ENCODE measurements at places on chromosomes 3 and 15.

GRCh38 chr15:57684491-57685151 is 21.9 kb upstream of the POLR2M start:
- DNase-seq = no peak

DNA sequence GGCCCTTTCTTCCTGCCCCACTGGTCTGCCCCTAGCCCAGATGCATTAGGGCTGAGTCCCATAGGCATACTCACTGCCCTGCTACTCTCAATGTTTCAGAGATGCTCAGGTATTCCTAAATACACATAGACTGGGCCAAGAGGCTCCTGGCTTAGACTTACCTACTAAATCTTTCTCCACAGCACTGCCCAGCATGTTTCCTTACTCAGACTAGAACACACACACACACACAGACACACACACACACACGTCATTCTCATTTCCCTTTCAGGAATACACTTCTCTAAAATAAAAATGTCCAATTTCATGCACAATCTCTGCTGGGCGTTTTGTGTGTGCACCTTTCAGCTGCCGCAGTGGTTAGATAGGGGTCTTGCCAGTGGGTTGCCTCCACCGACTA is 175.7 kb downstream of the FAM43A start:
- no peak for DNase-seq

GRCh38 chr3:172176061-172176770 is 136.8 kb downstream of the FNDC3B start:
- no peak for DNase-seq

DNA sequence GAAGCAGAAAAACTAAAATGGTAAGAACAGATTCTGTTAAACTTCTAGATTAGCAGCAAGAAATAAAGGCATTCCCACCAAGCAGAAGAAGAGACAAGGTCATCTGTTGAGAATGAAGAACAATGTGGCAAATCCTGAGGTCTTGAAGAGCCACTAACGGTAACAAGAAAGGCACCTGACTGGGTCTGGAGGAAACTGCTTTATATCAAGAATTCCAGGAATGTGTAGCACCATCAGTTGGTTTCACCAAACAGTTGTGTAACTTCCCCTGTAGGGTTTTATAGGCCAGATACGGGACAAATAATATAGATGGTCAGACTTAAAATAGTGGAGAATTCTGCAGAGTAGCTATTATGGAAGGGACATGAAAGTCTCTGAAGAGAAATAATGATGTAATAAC is 57.3 kb downstream of the ACAP2 start:
- DNase-seq = no peak

DNA sequence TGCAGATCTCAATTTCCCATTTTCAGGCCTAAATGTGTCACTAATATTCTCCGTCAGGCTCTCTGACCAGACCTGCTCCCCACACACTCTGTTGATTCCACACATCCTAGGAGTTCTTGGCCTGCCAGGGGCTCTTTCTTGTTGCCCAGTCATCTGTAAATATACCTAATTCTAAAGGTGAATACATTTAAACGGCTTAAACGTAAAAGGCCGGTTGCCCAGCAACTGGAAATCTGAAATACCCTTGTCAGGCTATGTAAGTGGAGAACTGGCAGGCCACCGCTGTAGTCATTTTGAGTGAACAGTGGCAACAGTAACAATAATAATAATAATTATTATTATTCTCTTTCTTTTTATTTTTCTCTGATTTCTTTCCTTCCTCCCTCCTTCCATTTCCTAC is 302.7 kb downstream of the AGBL1 start:
- no peak for DNase-seq

DNA sequence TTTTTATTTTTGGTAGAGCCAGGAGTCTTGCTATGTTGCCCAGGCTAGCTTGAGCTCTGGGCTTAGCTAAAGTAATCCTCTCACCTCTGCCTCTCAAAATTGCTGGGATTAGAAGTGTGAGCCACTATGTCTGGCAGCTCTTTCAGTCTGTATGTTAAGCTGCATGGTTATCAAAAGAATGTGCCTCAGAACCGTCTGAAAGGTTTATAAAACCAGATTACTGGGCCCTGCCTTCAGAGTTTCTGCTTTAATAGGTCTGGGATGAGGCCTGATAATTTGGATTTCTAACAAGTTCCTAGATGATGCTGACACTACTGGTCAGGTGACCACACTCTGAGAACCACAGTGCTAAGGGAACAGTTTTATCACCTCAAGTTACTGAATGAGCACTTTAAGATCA is 34.6 kb downstream of the SENP5 start:
- DNase-seq = no peak

DNA sequence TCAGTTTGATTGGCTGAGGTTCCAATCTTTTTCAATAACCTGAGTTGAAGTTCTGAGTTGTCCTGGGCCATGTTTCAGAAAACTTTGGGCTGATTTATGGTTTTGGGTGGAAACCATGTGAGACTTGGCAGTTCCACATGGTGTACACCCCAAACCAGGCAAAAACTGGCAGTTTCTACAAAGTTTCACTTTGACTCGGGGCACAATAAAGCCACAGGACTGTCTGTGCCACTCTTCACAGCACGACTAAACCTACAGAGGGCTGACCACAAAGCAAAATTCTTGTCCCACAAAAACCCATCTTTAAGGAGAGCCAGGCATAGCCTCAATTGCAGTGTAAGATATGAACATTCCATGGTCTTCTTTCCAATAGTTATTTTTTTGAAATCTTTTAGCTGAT is 155.0 kb downstream of the DUT start:
- no peak for DNase-seq

DNA sequence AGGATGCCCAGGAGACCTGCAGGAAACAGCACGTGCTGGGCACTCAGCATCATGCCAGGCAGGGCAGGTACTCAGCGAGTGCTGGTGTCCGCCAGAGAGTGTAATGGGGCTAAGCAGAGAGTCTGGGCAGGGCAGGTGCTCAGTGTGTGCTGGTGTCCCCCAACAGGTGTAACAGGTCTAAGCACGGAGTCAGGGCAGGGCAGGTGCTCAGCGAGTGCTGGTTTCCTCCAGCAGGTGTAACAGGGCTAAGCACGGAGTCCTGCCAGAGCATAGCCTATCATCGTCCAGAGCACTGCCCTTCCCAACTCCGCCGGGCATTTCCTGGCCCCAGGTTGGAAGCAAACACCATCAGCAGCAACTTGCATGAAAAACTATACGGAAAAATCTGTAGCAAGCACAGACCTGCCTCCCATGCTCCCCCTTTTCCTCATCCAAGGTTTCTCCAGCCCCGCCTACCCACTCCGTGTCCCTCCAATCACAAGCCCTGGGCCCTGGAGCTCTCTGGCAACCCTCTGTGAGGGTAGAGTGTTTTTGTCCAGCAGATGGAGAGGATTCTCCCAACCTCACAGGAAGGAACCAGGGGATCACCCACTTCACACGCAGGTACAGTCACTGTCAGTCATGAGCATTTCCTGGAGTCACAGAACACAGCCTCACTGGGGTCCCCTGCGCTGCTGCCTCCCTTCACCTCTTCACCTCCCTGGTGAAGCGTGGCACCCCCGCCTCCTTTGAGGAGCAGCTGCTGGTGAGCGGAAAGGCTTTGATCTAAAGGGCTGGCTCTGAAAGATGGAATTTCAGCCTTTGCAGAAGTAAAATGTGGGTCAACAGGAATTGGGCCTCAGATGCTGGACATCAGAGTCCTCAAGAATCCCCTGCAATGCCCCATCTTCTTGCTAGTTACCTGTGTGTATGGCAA is 302.5 kb downstream of the OCA2 start:
- DNase-seq = no peak

DNA sequence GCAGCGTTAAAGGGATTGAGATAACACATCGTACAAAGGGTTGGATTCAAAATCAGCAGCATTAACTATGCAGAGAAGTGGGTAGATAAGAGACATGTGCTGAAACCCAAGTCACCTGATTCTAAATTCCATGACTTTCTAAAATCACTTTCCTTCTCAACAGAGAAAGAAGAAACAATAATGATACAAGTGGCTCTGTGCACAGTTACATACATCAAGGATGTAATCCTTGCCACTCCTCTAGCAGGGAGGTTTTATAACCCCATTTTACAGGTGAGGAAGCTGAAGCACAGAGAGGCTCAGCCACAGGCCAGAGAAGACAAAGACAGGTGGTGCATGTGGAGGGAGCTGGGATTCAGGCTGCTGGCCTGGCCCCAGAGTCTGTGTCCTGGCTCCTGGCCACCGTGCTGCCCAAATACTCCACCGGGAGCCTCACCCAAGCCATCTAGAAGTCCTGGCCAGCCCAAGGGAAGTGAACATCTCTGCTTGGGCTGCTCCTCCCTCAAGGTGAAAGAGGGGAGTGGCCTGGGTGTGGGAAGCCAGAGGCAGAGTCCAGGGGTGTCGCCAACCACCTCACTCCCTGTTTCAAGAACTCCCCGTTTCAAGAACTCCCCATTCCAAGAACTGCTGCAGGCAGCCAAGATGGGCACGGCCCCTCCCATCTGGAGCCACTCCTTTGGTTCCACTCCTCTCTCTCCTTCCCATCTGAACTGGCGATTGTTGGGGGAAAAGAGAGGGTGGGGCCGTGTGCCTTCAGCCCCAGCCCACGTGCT is 147.1 kb downstream of the NUP210 start:
- no peak for DNase-seq

- no peak for DNase-seq
These were observed 8.4 kb downstream of the CSK start for GRCh38 chr15:74790080-74790916.

DNA sequence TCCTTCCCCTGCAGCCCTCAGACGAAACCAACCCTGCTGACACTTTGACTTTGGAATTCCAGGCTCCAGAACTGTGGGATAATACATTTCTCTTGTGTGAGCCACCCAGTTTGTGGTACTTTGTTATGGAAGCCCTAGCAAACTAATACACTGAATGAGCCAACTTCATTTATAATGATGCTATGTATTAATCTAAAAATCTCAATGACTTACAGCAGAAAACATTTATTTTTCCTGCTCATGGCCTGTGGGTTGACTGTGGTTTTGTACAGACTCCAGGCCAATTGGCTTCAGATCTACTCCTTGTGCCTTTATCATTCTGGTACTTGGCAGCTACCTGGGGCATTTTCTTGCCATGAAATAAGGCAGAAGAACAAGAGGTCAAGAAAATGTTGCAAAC is 152.4 kb downstream of the EBLN2 start:
- DNase-seq = no peak

DNA sequence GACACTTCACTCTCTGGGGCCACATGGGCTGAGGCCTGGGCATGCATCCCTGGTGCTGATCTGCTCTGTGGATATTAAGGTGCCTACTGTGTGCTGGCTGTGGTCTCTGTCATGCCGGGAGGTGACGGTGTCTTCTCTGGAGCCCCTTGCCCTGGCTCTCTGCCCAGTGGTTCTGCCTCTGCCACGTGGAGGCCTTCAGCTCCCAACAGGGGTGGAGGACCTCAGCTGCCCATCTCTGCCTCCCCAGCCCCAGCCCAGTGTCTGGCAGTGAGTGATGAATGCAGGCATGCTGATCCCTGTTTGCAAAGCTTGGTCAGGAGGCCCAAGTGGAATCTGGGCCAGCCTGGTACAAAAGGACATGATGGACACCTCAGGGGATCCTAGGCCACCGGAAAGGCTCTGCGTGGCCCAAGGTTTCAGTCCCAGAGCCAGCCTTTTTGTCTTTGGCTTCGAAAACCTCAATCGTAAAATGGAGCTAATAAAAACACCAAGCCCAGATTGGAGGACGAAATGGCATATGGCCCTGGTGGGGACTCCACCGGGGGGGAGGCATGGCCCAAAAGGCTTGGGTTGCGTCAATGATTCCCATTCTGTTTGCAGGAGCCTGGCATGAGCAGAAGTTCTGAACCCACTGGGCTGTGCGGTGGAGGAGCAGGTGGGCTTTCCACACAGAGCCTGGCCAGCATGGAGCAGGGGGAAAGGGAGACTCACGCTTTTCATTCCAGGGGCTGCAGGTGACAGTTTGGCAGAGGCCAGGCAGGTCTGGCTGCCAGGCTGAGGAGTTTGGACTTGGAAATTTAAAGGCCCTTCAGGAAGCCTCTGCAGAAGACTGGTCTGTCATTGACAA is 54.7 kb upstream of the KLF13 start:
- DNase-seq = peak; percentile 41

DNA sequence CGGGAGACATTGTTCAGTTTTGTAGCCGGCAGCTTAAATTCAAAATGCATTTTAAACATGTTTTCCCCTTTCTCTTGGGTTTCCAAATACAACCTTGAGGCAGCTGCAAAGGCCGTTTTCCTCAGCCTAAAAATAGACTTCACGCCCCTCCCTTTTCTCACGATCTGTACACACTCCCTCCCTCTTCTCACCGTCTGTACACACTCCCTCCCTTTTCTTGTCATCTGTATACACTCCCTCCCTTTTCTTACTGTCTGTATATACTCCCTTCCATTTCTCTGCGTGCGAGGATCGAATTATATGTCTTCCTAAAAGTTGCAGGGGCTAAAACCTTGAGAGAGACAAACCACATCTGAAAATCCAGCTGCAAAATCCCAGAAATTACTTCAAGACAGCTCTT is 8.9 kb downstream of the MUC4 start:
- no peak for DNase-seq

DNA sequence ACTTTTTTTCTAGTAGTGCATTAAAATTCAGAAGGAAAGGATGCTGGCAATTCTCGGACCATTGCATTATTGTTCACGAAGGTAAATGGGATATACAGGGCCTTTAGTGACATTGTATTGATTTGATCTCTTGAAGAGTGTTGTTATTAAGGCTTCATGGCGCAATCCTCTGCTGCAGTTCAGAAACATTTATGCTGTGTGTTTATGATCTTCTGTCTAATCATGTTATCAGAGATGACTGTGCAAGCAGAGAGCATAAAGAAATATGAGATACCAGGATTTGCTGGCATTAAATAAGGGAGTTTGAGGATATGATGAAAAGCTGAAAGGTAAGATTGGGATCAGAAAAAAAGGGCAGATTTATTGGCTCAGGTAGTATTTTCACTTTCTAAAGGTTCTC is 180.6 kb downstream of the EPHA6 start:
- DNase-seq = no peak

- DNase-seq = peak; percentile 24
These were observed 63.7 kb upstream of the UBE2Q2 start for GRCh38 chr15:75779504-75779903.

GRCh38 chr3:190746531-190746930 is 116.0 kb downstream of the GMNC start:
- no peak for DNase-seq

- DNase-seq = peak; percentile 73
These were observed 100.4 kb downstream of the CORO2B start for GRCh38 chr15:68679161-68679560.

DNA sequence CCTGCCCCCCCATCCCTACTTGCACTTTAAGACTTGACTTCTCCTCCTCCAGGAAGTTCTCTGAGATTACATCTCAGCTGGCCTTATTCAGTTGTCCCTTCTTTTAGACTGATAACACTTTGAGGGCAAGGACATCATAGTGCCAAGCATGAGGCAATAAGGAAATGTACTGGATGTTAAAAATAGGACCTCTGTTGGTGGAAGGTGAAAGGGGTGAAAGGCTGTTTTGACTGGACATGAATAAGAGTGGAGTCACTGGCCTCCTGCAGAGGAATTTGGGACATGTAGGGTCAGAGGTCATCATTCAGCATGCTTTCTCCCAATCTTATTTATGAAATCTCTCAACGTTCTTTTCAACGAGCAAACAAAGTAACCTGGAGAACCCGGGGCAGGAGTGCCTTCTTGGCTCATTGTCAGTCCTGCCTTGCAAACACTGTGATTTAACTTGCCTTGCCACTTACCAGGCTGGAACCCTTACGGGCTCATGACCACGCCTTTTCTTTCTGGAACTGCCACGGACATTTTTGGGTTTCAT is 38.6 kb downstream of the TRIM71 start:
- DNase-seq = no peak

All from mesenteric fat pad (tissue), 1 donor.